ENCODE measurements at places on chromosomes 4 and X.

DNA sequence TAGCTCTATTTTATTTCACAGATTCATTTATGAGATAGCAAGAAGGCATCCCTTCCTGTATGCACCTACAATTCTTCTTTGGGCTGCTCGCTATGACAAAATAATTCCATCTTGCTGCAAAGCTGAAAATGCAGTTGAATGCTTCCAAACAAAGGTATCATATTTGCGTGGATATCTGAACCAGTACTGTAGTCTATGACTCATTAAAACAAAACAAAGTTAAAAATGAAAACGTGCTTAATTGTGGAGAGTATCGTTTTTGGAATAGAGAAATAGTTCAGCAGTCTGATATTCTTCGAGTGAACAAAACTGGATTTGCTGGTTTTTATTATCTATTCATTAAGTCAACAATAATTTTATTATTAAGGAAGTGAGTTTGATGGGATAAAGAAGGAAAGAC is 6.3 kb downstream of the AFP start:
- no peak for DNase-seq

GRCh38 chr4:174217273-174218126 is 66.0 kb downstream of the FBXO8 start:
- no peak for DNase-seq

GRCh38 chrX:110415440-110416170 is 57.0 kb downstream of the RTL9 start:
- DNase-seq = no peak

DNA sequence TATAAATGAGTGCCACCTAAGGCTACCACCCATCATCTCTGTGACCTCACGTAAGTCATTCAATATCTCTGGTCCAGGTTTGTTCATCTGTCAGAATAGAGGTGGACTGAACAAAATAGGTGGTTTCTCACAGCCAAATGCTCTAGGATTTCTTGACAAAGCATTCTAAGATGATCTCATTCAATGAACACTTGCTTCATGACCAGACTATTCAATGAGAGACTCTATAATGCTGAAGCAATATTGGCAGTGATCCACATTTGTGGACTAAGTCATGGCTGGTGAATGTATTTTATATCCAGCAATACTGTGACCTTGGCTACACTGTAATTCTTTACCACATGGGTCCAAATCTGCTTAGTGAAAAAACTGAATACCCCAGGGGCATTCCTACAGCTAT is 37.9 kb downstream of the LDB2 start:
- DNase-seq = no peak

DNA sequence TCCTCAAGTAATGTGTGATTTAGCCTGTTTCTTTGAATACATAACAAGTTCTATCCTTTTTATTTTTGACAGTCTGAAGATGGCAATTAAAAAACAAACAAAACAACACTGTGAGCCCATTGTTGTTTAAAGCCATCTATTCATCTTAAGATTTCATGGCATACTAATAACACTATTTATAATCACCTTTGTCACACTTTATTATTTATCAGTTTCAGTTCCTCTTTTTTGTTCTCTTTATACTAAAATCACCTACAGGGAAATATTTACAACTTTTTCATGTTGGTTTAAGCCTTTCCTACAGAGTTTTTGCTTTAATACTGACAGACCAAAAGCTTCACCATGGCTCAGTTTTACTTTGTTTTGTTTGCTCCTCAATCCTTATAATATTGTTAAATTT is 247.4 kb upstream of the CTSO start:
- no peak for DNase-seq

DNA sequence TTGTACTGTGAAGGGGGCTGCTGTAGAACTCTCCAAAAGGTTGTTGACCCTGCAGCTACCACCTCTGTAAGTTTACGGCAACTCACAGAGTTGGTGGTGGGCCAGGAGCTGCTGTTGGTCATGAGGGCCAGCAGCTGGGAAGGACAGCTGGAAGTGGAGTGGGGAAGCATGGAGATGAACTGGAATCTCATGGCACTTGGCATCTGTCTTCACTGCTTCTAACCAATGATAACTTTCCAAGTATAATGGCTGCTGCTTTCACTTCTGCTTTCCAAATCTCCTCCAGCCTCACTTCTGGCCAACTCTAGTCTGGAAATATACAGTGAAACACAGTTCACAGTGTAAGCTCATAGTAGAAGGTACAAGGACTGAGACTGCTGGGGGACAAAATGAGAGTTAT is 126.5 kb upstream of the INTU start:
- no peak for DNase-seq

- no peak for DNase-seq
Observed at GRCh38 chr4:150436598-150437370, 145.2 kb upstream of the MAB21L2 start.

DNA sequence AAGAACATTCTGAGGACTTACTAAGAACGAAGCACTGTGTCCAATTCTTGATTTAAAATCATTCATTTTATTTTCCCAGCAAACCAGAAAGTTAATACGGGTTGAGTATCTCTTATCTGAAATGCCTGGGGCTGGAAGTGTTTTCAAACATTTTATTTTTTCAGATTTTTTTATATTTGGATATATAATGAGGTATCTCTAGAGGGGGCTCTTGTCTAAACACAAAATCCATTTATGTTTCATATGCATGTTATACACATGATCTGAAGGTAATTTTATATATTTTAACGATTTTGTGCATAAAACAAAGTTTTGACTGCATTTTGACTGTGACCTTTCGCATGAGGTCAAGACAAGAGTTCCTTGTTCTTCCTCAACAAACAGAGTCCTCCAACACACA is 320.9 kb downstream of the ASMT start:
- no peak for DNase-seq

DNA sequence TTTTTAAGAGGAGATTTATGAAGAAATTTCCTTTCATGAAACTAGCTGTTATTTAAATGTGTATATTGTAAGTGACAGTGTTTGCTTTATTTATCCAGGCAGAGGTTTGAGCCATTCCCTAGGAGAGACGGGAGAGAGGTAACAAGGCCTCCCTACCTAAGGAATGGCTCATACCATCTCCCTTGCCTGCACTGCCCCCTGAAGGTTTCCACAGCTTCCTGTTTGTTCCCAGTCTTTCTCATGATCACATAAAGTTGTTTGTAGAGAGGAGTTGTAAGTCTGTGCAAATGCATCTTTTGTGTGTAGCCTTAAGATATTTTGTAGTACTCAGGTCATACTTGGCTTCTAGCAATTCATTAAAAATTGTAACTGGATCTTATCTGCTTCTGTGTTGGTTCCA is 1504.5 kb upstream of the PCDH10 start:
- no peak for DNase-seq

GRCh38 chr4:71665358-71665757 is 118.5 kb downstream of the GC start:
- no peak for DNase-seq

DNA sequence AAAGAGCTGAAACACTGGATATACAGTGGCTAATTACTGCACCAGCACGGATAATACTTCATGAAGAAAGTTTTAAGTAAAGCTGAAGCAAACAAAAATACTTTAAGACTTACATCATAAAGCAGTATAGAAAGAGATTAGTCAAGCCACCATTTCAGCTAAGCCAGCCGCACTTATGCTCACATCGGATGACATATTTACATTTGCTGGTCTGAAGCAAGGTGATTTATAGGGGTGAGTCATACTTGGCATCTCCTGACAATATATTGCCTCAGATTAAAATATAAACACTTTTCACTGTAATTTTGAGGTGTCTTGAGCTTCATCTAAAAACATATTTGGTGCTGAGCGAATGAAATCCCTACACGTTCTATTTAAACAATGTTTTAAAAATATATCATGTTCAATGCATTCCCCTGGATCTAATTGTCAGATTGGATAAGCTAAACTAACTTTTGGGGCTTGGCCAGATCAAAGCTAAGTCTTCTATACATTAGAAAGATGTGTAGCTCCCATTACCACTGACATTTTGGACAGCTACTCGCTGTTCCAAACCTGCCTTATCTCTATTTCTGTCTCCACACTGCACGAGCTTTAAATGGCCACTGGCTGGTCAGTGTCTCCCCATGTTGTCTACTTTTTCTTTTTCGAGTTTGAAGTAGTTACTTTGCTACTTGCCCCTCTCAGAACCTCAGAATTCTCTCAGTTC is 103.2 kb downstream of the VCX2 start:
- DNase-seq = no peak

- no peak for DNase-seq
Observed at GRCh38 chr4:145819853-145820181, 118.8 kb downstream of the ZNF827 start.

DNA sequence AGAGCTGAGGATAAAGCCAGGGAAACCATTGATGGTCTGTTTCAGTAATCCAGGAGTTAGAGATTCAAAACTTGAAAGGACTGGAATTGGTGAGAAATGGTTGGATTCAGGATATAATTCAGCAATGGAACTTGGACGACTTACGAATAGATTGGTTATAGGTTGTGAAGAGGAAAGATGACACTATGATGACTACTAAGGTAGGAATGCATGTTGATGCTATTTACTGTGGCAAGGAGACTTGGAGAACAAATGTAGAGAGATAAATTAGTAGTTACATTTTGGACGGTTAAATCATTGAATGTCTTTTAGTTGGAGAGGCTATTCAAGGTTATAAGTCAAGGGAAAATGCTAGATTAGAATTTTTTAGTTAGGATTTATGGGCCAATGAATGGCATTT is 365.4 kb upstream of the TECRL start:
- no peak for DNase-seq

GRCh38 chr4:31365006-31365690 is 645.0 kb downstream of the PCDH7 start:
- DNase-seq = no peak

DNA sequence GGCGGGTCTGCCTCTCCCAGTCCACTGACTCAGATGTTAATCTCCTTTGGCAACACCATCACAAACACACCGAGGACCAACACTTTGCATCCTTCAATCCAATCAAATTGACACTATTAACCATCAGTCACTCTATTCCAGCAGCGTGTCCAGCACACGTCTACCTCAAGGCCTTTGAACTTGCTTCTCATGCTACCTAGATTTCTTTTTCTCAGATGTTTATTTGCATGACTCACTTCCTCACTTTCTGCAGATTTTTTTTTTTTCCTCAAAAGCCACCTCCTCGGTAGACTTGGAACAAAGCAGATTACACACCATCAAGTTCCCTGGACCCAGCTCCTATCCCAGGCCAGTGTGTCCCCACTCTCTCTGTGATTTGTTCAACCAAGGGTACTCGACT is 49.5 kb downstream of the SUPT20HL2 start:
- no peak for DNase-seq

DNA sequence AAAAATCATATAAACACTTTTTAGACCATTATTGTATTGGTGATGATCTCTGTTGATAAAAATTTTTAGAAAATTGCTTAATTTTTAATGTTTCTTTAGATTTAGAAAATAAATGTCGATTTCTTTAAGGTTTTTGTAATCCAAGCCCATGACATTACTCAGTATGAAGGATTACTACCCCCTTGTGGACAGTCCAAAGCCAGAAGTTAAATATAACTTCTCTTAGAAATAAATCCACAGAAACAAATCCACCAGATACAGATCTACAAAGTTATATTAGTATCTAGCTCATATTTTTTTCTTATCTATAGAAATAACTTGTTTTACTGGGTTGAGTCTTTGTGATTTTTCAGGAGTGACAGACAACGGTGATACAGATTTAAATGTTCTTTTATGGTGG is 18.9 kb downstream of the TIFA start:
- no peak for DNase-seq

DNA sequence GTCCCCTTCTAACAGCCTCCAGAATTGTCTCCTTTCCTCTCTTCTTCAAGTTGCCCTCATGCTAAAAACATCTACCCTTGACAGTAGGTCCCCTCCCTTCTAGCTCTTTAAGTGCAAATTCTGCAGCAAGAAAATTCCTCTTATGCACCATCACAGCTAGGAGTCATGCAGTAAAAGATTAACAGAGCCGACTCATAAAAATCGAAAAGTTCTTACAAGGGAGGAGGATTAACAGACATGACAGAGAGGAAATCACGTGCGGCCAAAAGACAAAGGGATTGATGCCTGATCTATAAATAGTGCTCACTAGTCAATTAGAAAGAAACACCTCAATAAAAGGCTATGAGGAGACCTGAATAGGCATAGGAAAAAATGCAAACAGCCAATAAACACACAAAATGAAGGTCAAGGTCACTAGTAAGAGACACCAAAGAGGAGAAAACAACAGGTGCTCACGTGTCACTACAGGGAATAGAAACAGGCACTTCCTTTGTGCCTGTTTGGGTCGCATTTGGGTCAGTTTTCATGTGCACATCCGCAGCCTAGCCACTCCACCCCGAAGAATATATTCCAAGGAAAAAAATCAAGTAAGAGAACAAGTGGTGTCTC is 3.4 kb downstream of the RNF212 start:
- DNase-seq = no peak

DNA sequence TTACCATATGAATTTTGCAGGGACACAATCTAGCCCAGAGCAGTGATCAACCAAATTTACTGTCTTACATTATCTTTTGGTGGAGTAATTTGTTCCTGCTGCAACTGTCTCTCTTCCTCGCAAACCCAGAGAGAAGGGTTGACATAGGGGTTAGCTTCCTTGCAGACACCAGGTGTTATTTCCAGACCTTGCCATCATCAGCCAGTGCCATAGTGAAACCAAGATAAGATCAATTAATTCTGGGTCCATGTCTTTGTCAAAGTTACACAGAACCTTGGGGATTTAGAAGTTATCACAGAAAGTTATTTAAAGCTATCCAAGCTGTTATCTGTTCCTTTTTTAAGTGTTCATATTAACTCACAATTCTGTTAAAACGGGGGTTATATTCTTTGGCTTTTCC is 23.6 kb upstream of the GPRIN3 start:
- DNase-seq = no peak

- DNase-seq = no peak
Observed at GRCh38 chrX:69025802-69026301, 139.4 kb downstream of the PJA1 start.

- DNase-seq = no peak
Observed at GRCh38 chrX:66166671-66167070, 2.6 kb downstream of the HEPH start.

- DNase-seq = no peak
Observed at GRCh38 chr4:26022346-26023202, 108.6 kb downstream of the SMIM20 start.

GRCh38 chrX:136271300-136271699 is 20.1 kb upstream of the MAP7D3 start:
- no peak for DNase-seq

DNA sequence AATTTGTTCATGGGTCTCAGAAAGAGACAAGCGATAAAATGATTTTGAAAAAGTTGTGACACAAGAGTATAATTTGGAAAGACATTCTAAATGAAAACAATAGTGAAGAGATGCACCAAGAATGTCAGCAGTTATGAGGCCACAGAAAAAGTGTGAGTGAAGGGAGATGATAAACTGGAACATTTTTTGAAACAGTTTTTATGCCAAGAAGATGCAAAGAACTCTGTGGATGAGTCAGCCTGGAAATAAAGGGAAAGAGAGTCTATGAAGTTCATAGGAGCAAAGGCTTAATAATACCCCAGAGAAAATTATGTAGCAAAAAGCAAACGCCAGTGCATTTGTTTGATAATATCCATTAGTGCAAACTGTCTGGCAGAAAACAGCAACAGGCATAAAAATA is 188.4 kb upstream of the TBC1D9 start:
- DNase-seq = no peak
